ENCODE measurements at places on chromosomes 4 and X.

DNA sequence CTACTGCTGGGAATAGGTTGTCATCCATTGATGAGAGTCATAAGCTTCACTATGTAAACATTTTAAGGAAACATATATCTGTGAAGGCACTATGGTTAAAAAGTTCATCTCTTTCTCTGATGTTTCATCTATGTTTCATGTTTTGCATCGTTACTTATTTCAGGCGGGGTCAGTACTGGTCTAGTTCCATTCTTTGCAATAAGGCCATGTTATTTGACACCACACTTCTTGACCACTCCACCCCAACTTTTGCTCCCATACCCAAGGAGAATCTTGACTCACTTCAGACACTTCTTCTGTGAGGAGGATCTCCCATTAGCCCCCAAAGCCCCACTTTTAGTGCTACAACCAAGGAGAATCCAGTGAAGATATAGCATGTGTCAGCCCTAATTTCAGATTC, 119.4 kb downstream of the GRIA3 start:
- no peak for DNase-seq

GRCh38 chr4:174545268-174545667, 23.0 kb upstream of the HPGD start:
- DNase-seq = no peak

GRCh38 chr4:98602270-98602669, 56.1 kb downstream of the TSPAN5 start:
- no peak for DNase-seq

DNA sequence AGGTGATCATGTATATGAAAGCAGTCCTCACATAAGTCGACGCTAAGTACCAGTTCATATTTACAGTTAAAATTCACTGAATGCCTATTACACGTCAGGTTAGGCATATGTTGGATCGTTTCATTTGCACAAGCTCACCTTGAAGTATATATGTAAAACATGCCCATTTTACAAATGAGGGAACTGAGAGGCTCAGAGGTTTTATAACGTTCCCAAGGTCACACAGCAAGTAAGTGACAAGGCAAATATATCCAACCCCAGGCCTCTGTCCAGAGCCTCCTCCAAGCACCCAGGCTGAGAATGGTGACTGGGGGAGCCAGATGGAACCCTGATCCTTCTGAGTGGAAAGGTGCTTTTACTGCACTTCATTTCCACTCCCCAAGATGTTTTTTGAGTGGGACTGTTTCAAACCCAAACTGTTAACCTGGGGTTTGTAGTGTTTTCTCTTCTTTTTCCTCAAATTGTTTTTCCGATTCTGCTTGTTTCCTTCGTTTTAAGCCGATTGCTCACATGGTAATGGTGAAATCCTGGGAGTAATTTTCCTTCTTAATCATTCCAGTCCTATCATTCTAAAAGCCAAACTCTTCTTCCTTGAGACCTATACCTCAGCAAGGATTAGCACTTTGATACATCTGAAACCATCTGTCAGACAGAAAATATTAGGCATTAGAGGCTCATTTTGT, 791 bp downstream of the SMIM20 start:
- no peak for DNase-seq

DNA sequence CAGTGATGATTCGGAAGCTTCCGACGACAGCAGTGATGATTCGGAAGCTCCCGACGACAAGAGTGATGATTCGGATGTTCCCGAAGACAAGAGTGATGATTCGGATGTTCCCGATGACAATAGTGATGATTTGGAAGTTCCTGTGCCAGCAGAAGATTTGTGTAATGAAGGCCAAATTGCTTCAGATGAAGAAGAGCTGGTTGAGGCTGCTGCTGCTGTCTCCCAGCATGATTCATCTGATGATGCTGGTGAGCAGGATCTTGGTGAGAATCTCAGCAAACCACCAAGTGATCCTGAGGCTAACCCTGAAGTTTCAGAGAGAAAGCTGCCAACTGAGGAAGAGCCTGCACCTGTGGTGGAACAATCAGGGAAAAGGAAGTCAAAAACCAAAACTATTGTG, 14.2 kb downstream of the CXCR3 start:
- DNase-seq = no peak

DNA sequence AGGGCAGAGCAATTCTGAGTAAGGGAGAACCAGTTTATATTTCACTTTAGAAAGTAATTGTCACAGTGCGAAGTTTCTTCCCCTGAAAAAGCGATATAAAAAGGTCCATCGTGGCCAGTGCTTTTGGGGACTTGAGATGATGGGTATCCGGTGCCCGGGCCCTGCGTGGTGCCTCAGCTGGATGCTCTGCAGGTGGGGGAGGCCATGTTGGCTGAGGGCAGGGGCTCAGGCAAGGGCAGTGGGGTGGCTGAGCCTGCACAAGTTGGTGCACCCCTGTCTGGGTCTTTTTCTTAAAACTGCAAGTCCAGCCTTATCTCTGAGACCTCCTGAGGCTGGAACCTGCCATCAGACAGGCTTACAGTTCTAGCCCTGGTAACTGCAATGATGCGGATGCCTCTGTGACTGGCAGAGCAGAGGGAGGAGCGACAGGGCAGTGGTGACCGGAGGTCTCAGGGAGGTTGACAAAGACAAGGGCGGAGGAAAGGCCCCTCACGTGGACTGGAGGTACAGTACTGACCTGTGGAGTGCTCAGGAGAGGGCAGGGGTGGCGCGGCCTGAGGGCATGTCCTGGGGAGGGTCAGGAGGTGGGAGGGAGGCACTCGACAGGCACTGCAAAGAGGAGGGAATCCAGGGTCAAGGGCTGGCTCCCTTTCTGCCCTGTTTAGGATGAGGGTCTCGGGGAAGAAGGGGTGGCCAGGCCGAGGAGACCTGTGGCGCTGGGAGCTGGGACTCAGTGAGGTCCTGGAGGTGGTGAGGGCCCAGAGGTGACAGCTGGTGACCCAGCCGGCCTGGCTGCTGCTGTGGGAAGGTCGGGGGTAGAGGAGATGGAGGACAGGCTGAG, 1.8 kb downstream of the RGS12 start:
- no peak for DNase-seq

DNA sequence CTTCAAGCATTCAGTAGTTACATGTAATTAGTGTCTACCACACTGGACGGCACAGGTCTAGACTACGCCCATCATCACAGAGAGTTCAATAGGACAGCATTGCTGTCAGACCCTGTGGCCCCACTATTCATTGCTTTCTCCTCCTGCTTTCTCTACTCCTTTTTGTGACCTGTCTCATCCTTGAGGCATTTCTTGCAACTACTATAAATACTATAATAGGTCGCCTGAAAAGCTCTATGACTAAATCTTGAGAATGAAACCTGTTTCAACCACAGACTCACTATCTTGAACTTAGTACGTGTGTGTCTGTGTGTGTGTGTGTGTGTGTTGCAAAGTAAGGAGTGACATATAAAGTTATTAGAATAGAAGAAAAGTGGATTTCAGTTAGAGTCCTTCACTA, 252.9 kb upstream of the KLF3 start:
- no peak for DNase-seq

GRCh38 chrX:142978130-142978684, 47.5 kb upstream of the SPANXN4 start:
- DNase-seq = no peak

- no peak for DNase-seq
Measured at GRCh38 chr4:82770607-82771006, 28.0 kb downstream of the SCD5 start.

DNA sequence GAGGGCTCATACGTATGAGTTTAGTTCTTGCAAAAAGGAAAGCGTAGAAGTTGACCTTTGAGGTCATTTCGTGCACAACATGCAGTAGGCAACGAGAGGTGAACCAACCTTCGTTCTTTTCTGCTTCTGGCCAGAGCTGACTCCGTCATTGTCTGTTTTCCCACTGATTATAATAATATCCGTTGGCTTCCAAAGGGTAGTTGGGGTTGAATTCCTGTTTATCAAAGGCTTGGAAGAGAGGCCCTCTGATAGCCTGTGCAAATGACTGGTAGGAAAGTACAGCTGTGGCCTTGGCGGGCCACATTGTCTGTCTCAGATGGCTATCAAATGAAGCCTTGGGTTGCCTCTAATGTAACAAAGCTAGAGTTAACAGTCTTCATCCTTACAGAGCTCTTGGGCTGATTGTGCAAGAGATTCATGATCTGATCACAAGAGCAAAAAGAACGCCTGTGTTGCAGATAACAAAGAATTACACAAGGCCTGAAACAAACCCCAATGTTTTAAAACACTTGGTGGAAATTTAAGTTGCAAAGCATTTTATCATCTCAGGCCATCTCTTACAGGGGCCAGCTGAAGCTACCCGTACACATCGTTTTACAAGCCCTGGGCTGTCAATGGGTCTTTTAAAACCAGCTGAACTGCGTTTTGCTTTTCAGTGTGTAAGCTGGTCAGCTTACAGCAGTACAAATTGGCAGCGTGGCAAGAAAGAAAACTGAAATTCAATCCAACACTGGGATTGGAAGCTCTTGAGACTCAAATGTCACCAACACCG, 46.1 kb upstream of the FAM9C start:
- no peak for DNase-seq

GRCh38 chr4:80016506-80016905, 56.5 kb downstream of the ANTXR2 start:
- DNase-seq = no peak

- DNase-seq = no peak
Measured at GRCh38 chr4:108315694-108316093, 147.0 kb upstream of the LEF1 start.

- DNase-seq = no peak
Measured at GRCh38 chr4:75702919-75703411, 21.4 kb upstream of the USO1 start.
